ENCODE measurements at places on chromosomes 5 and 9. TPM values are rescaled to one million over a fixed set of nuclear protein-coding genes. Genes with fewer than 3 reads are reported as not detected.

GRCh38 chr5:36060420-36060887 lies 6.2 kb downstream of the UGT3A2 start:
- DNase-seq, result no peak

GRCh38 chr5:66354422-66354821 lies 210.3 kb downstream of the SREK1 start:
- no peak for DNase-seq

GRCh38 chr9:113578882-113579282 lies 115.4 kb downstream of the RGS3 start:
- peak; percentile 84 for DNase-seq

- DNase-seq, result no peak
Measured at GRCh38 chr5:61525512-61526206, 193.6 kb downstream of the ZSWIM6 start.

- no peak for DNase-seq
Measured at GRCh38 chr5:18699681-18700080, 1065.4 kb downstream of the TAF11L14 start.

DNA sequence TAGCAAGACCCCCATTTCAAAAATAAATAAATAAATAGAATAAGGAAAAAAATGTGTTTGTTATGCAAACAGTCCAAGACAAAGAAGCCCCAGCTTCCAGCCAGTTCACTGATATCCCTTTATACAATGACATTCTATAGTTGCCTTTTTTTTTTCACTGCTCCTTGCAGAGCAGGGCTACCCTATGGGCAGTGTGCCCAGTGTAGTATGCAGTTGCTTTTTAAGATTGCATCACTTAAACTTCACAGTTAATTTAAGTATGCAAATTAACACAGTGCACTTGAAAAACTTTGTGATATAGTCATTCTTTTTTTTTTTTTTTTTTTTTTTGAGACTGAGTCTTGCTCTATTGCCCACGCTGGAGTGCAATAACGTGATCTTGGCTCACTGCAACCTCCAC lies 40.8 kb upstream of the ARRDC3 start:
- no peak for DNase-seq

Gene KIAA1958
- 10.7 TPM for total RNA-seq

Gene PPP2R2B
- total RNA-seq, result not detected

Gene MEIKIN
- total RNA-seq, result not detected

Gene TNC
- 1.9 TPM for total RNA-seq

Gene PCDHA9
- not detected for total RNA-seq

Gene RNF224
- total RNA-seq, result not detected

Gene TEX48
- total RNA-seq, result 0.68 TPM

Gene MLANA
- total RNA-seq, result not detected

Gene JAKMIP2
- 4.1 TPM for total RNA-seq

All from activated T-helper 2 cell treated with anti-CD3 and anti-CD28 coated beads, Interferon-gamma antibody, Interleukin-2, Interleukin-4, amounts not matched to agents 10 μg/mL and 5 μg/mL and 100 μg/mL, durations not matched to agents 14 hours and 24 hours and 36 hours (primary cell).